ENCODE measurements at places on chromosomes 7 and 10.
A peak's percentile ranks its signal among the peaks of the same experiment; 100 is the strongest.

- DNase-seq: peak; percentile 33
These were observed 29.0 kb upstream of the IL6 start for GRCh38 chr7:22697876-22698606.

- no peak for DNase-seq
These were observed 750.1 kb upstream of the SORCS1 start for GRCh38 chr10:107914450-107915214.

DNA sequence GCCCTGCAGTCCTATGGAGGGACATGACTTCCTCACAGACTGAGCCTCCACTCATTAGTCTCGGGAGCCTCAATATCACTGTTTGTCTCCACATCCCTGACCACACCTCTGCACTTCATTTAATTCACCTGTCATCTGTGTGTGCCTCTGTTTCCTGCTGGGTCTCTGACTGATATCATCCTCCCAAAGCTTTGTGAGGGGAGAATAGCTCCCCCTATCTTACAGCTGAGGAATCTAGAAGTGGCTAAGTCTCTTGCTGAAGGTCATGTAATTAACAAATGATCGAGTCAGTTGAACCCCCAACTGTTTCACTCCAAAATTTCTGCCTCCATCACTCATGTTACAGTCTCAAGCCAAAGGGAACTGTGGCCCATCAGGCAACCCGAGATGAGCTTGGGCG is 5.5 kb upstream of the CPXM2 start:
- no peak for DNase-seq

DNA sequence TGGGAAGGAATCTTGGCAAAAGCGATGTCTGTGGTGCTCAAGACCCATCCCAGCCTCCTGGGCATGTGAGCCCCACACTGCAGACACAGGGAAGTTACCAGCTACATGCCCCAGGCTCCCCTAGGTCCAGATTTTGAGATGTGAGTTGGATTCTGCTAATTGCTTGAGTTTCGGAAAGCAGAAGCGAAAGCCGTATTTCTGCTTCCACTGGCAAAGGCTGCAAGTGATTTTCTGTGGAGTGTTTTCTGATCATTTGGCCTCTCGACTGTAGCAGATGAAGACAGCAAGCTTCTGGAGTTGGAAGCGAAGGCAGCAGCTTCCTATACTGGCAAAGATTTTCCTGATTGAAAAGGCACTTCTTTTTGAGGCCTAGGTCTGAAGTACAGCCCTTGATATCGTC is 29.6 kb downstream of the ANKRD16 start:
- DNase-seq: no peak

GRCh38 chr7:19202599-19202998 is 57.4 kb upstream of the FERD3L start:
- no peak for DNase-seq

DNA sequence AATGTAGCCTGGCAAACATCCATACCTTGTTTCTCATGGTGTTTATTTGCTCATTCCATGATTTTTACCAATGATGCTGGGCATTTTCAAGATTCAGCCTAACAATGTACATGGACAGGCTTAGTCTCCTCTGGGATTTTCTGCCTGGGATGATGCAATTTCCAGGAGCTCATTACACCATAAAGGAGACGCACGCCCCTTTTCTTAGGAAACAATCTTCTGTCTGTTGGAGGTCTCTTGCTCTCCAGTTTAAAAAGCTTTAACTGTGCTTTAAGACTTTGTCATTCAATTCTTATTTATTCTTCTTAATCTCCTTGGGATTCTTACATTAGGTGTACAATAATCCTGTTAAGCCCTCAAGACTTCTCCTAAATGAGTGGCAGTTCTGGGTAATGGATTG is 150.3 kb upstream of the NRP1 start:
- DNase-seq: no peak

GRCh38 chr7:35259523-35259908 is 5.6 kb upstream of the TBX20 start:
- no peak for DNase-seq

- DNase-seq: no peak
These were observed 12.4 kb downstream of the PAPOLB start for GRCh38 chr7:4849390-4849789.

DNA sequence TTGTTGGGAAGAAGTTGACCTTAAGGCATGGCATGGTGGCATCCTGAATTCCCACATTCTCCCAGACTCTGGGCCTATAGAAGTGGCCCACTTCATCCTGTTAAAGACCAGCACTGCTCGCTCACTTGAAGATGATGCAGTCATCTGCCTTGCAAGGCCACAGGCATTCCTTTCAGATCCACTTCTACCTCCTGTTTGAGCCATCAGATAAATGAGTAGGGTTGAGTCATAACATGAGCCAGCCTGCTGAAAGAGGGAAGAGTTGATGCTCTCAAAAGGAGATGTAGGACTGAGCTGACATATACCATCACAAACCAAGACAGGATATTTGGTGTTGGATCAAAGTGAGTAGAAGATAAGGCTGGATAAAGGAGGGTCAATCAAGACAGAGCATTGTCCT is 1.5 kb upstream of the EBLN1 start:
- no peak for DNase-seq
